ENCODE measurements at places on chromosomes 13 and 19. TPM values are rescaled to one million over a fixed set of nuclear protein-coding genes. Genes with fewer than 3 reads are reported as not detected.

The C19orf33 gene
- total RNA-seq: not detected

The ZSCAN22 gene
- 4.4 TPM for total RNA-seq

The KRTDAP gene
- not detected for total RNA-seq

The CEBPG gene
- total RNA-seq: 38.2 TPM

The CBARP gene
- 15.3 TPM for total RNA-seq

The KLK15 gene
- not detected for total RNA-seq

The FBXW9 gene
- 8.1 TPM for total RNA-seq

The CYP2S1 gene
- total RNA-seq: not detected

The MVB12A gene
- 15.0 TPM for total RNA-seq

The TEX26 gene
- total RNA-seq: not detected

The ZNF66 gene
- total RNA-seq: 76.4 TPM

The TSSK6 gene
- total RNA-seq: 1.3 TPM

The LAIR1 gene
- 1.3 TPM for total RNA-seq

The KIR2DL3 gene
- total RNA-seq: not detected

The STOML3 gene
- total RNA-seq: not detected

The SOX21 gene
- 4.1 TPM for total RNA-seq

The UBE2L5 gene
- 0.63 TPM for total RNA-seq

The ZNF492 gene
- total RNA-seq: 5.6 TPM

The DNMT1 gene
- 71.1 TPM for total RNA-seq

The SIGLECL1 gene
- not detected for total RNA-seq

The NFIX gene
- 235 TPM for total RNA-seq

The ZNF491 gene
- 18.5 TPM for total RNA-seq

The CD209 gene
- total RNA-seq: not detected

The ZNF264 gene
- 48.2 TPM for total RNA-seq

The PNMA8A gene
- total RNA-seq: 46.3 TPM

The CYSLTR2 gene
- 1.9 TPM for total RNA-seq

The CEACAM7 gene
- total RNA-seq: not detected

The IGFL4 gene
- total RNA-seq: 4.1 TPM

The ANKRD10 gene
- total RNA-seq: 289 TPM

The VWA8 gene
- 33.8 TPM for total RNA-seq

The CILP2 gene
- 0.31 TPM for total RNA-seq

The MIA gene
- total RNA-seq: not detected

The SIGLEC7 gene
- total RNA-seq: not detected

The PSPN gene
- total RNA-seq: 3.1 TPM

The SPACA4 gene
- total RNA-seq: not detected

The SPINT2 gene
- total RNA-seq: 89.2 TPM

The CGB1 gene
- not detected for total RNA-seq

The LILRA1 gene
- total RNA-seq: not detected

The ZC3H13 gene
- total RNA-seq: 71.4 TPM

The IFNL1 gene
- not detected for total RNA-seq

The RASGRP4 gene
- total RNA-seq: not detected

The GPR183 gene
- 1.6 TPM for total RNA-seq

The SIGLEC9 gene
- 0.31 TPM for total RNA-seq

The ZNF558 gene
- 64.8 TPM for total RNA-seq

The KLK1 gene
- not detected for total RNA-seq

The ACTMAP gene
- total RNA-seq: 0.94 TPM

The FCHO1 gene
- 39.1 TPM for total RNA-seq

The SCAMP4 gene
- 19.4 TPM for total RNA-seq

The SPATA13 gene
- total RNA-seq: 31.0 TPM
